ENCODE measurements at places on chromosomes 6 and 20. TPM values are rescaled to one million over a fixed set of nuclear protein-coding genes. Genes with fewer than 3 reads are reported as not detected.

The BEND6 gene
- 6.4 TPM for total RNA-seq

- no peak for DNase-seq
Measured at GRCh38 chr6:133208183-133208755, 32.9 kb upstream of the EYA4 start.

The WFDC6 gene
- total RNA-seq: not detected

DNA sequence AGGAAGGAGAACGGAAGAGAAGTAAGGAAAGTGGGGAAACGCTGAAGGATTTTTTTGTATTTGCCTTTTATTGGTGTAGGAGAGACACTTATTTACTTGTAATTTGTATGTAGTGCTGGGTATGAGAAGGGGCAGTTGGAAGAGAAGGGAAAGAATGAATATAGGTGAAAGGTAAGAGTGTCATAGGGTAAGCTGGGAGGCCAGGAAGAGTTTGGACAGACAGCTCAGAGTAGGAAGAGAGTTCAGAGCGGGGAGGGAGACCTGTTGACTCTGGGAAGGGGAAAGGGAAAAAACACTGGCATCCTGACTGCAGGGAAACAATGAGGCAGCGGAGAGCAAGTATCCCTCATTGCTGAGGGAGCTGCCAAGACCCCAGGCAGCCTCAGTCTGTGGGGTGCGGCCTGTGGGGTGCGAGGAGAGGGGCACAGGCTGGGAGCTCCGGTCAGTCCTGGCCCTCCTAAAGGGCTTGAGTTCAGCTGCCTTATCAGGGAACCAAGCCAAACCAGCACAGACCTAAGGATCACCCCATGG, 3.1 kb downstream of the TRAF3IP2 start:
- DNase-seq: no peak

GRCh38 chr20:62651285-62652021, 9.2 kb downstream of the SLCO4A1 start:
- DNase-seq: no peak

The GCNT2 gene
- 28.4 TPM for total RNA-seq

The TPD52L1 gene
- total RNA-seq: 248 TPM

DNA sequence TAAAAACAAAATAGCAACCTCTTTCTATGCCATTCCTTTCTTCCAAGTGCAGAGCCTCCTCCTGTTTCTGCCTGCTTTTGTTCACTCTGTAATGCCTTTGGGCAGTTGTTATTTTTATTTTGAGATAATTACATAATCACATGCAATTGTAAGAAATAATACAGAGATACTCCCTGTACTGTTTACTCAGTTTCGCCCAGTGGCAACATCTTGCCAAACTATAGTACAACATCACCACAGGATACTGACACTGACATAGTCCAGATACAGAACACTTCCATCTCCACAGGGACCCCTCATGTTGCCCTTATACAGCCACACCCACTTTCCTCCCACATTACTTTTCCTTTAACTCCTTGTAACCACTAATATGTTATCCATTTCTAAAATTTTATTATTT, 59.7 kb downstream of the BANF2 start:
- no peak for DNase-seq

DNA sequence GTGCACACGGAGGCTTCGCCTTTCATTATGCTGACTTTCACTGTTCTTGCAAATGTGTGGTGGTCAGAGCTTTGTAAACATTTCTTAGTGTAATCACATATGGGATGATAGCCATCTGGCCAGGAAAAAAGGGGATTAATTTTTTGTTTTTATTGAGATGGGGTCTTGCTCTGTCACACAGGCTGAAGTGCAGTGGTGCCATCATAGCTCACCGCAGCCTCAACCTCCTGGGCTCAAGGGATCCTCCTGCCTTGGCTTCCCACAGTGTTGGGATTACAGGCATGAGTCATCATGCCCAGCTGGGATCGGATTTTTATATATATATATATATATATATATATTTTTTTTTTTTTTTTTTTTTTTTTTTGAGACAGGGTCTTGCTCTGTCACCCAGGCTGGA, 11.0 kb upstream of the TIAM2 start:
- no peak for DNase-seq

DNA sequence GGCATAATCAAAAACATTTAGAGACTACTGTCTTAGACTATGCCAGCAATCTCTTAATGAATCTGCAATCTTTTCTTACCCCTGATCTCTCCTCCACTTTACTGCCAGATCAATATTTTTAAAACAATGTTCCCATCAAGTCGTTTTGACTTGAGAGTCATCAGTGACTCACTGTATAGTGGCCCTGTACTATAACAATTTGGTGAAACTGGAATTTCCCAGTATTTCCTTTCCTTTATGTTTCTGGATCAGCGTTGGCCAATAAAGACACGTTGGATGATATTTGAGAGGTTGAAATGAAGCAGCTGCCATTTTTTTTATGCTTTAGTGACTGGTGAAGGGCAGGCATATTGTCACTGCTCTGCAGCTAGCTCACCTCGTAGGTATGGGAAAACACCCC, 10.1 kb upstream of the SMIM13 start:
- DNase-seq: no peak

DNA sequence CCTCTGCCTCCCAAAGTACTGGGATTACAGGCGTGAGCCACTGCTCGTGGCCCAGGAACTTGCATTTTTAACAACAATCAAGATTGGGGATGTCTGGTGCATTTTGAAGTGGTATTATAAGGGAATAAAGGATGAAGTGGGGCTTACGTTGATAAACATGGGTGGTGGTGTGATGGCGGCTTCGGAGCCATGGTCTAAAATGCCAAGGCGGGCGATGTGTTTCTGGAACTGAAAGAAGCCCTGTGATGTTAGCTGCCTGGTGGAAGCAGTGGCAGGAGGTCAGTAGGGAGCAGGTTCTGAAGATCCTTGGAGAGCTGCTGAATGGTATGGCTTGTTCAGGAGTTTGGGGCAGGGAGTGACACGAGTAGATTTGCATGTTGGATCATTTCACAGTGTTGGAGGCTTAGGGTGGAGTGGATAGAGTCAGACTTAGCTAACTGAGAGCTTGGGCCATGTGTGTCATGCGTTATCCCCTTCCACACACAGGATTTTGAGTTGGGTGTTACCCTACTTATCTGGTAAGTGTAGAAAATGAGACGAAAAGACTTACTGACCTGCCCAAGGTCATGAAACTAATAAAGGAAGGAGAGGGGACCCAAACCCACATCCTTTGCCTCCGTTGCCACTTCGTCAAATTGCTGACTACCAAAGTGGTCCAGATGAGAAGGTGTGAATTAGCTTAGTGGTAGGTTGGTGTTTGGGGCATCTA, 1.5 kb downstream of the NELFCD start:
- DNase-seq: no peak

DNA sequence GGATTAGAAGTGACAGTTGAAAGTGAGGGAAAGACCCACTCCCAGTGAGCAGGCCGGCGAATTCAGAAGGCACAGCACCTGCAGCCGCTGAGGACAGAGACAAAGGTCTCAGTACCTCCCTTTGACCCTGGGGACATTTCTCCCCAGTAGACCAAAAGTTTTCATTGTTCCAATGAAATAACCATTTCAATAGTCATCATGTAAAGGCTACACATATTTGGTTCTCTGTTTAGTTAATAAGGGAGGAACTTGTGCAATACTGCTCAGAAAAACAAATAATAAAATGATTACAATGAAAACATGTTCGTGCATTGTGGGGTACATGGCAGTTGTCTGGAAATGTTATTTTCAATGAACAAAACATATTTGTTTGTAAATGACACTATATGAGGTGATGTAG, 52.5 kb downstream of the EDN1 start:
- no peak for DNase-seq

The SIRPB2 gene
- total RNA-seq: not detected

GRCh38 chr6:17525637-17526036, 74.5 kb upstream of the FAM8A1 start:
- no peak for DNase-seq

DNA sequence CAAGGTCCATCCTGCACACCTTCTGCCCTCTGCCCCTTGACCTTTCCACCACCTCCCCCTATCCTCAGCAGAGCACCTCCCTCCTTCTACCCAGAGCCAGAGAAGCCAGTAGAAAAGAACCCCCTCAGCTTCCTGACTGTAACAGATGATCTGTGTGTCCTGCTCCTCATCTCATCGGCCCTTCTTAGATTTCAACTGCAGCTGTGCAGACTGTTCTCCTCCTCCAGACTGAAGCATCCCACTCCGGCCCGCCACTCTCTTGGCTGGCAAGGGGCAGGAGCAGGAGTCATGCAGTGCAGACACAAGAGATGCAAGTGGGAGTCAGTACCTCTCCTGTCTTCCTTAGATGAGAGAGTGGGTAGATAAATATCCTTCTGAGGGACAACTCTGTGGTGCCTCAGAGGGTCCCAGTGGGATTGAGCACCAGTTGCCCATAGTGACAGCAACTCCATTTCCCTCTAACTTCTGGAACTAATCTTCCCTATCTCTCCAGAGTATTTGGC, 163.5 kb upstream of the MLN start:
- DNase-seq: no peak

Data from G401 (cell line).